ENCODE measurements at places on chromosomes 2 and 18. TPM values are rescaled to one million over a fixed set of nuclear protein-coding genes. Genes with fewer than 3 reads are reported as not detected.

Gene ACOXL
- total RNA-seq: 0.27 TPM

Gene KLHL29
- total RNA-seq: 0.11 TPM

Gene ABCB11
- total RNA-seq: not detected

Gene TXNDC2
- total RNA-seq: not detected

Gene MERTK
- 0.75 TPM for total RNA-seq

Gene TMEM247
- total RNA-seq: not detected

Gene MC4R
- not detected for total RNA-seq

Gene CD8B
- total RNA-seq: 273 TPM

Gene BOLL
- not detected for total RNA-seq

Gene CIB4
- total RNA-seq: not detected

Gene TMEM169
- total RNA-seq: 0.63 TPM

Gene ELOA2
- not detected for total RNA-seq

Gene UCN
- total RNA-seq: 1.7 TPM

DNA sequence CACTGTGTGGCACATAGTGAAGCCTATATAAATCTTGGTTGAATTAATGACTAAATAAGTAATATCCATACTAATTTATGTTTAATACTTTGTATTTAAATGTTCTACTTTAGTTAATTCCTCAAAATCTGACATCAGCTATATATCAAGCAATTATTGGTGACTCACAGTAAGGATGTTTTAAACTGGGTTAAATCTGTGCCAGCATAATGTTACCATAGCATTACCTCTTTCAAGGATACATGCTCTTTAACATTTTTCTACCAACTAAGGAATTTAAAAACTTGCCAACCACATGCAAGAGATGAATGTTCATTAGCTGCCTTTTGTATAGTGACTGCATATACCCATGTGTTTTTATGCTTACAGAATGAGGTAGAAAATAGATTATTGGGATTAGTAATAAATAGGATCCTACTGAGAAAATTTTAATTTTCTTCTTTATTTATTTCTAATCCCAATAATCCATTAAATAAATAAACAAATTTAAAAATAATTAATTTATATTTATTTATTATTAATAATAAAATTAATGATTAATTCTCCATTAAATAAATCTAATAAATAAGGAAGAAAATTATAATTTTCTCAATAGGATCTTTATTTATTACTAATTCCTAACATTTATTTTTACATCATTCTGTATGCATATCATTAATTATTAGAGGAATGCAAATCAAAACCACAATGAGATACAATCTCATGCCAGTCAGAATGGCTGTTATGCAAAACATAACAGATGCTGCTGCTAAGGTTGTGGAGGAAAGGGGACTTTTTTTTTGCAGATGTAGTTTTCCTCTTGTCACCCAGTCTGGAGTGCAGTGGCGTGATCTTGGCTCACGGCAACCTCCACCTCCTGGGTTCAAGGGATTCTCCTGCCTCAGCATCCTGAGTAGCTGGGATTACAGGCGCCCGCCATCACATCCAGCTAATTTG, 410.7 kb upstream of the DSEL start:
- H3K4me1 ChIP-seq: no peaks in the 10 kb centered on the region
- DNase-seq: no peak
- H3K27ac ChIP-seq: no peak overlapping the region
- no peaks in the 10 kb centered on the region for H3K27me3 ChIP-seq
- H3K4me3 ChIP-seq: no peak overlapping the region
- H3K36me3 ChIP-seq: no peaks in the 10 kb centered on the region

DNA sequence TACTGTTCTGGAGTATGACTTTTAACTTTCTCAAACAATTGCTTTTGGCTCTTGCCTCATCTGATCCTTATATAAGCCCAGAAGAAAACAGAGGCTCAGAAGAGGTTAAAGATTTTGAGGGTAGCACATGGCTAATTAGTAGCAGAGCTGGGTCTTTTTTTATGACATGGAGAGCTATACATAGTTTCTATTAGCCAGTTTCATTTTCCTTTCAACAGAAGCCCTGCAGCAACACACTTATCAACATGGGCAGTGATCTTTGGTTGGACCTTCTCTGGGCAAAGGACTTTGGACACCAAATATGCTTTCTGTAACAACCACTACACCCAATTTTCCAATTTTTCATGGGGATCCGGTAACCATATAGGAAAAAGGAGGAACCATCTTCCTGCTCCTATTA, 64.9 kb downstream of the NCKAP5 start:
- DNase-seq: no peak
- no peaks in the 10 kb centered on the region for H3K36me3 ChIP-seq
- no peaks in the 10 kb centered on the region for H3K27me3 ChIP-seq
- H3K27ac ChIP-seq: no peak overlapping the region
- no peaks in the 10 kb centered on the region for H3K4me1 ChIP-seq
- no peak overlapping the region for H3K4me3 ChIP-seq

- H3K27ac ChIP-seq: no peak overlapping the region
- no peak overlapping the region for H3K4me3 ChIP-seq
- peaks cover 4% of the 10 kb centered on the region for H3K27me3 ChIP-seq
- H3K4me1 ChIP-seq: no peaks in the 10 kb centered on the region
- DNase-seq: no peak
- H3K36me3 ChIP-seq: no peaks in the 10 kb centered on the region
Measured at GRCh38 chr2:126792186-126792585, 106.5 kb upstream of the TEX51 start.

DNA sequence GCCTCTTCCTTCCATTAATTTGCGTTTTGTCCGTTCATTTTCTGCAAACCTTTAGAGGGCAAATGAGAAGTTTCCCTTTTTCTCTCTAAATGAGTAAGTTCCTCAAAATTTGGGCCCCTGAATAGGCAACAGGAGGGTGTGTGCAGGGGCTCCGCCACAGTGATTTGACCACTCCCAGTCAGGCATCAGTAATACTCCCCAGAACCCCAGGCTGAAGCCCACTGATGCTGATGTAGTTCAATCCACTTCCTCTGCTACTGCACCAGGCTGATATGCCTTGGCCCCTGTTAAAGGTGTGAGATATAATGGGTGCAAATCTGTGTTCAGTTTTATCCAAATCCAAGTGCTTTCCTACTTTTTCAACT, 1150.0 kb downstream of the RPIA start:
- H3K4me1 ChIP-seq: no peaks in the 10 kb centered on the region
- H3K27ac ChIP-seq: no peak overlapping the region
- H3K27me3 ChIP-seq: no peaks in the 10 kb centered on the region
- H3K4me3 ChIP-seq: no peak overlapping the region

- no peaks in the 10 kb centered on the region for H3K36me3 ChIP-seq
- no peaks in the 10 kb centered on the region for H3K4me1 ChIP-seq
Measured at GRCh38 chr2:77831471-77831870, 309.3 kb upstream of the LRRTM4 start.

GRCh38 chr2:35294636-35295263, 1060.8 kb upstream of the CRIM1 start:
- H3K27me3 ChIP-seq: no peaks in the 10 kb centered on the region
- H3K27ac ChIP-seq: no peak overlapping the region
- H3K4me3 ChIP-seq: no peak overlapping the region
- no peak for DNase-seq
- no peaks in the 10 kb centered on the region for H3K4me1 ChIP-seq

GRCh38 chr18:21064347-21064746, 47.3 kb downstream of the ROCK1 start:
- DNase-seq: no peak
- H3K27ac ChIP-seq: no peak overlapping the region
- no peaks in the 10 kb centered on the region for H3K36me3 ChIP-seq
- H3K4me3 ChIP-seq: no peak overlapping the region
- no peaks in the 10 kb centered on the region for H3K4me1 ChIP-seq

- no peak overlapping the region for H3K4me3 ChIP-seq
- H3K4me1 ChIP-seq: no peaks in the 10 kb centered on the region
- H3K27ac ChIP-seq: no peak overlapping the region
- no peak for DNase-seq
- no peaks in the 10 kb centered on the region for H3K27me3 ChIP-seq
Measured at GRCh38 chr2:223155956-223156355, 104.0 kb downstream of the KCNE4 start.

DNA sequence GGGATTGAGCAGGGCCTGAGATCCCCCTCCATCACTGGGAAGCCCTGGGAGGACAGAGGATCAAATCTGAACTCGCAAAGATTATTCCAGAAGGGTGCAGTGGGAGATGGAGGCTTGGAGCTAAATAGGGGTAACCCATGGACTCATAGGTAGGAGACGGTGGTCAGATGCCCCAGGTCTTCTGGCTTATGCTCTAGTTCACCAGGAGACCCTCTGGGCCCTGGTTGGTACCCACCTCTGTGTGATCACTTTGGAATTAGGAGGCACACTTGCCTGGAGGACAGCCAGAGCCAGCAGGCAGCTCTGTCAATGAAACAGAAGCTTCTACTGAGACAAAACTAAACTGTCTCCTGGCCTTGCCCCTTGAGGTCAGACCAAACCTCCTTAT, 110.6 kb downstream of the TGFA start:
- no peaks in the 10 kb centered on the region for H3K27me3 ChIP-seq
- H3K36me3 ChIP-seq: no peaks in the 10 kb centered on the region
- H3K4me3 ChIP-seq: no peak overlapping the region
- peaks cover 28% of the 10 kb centered on the region for H3K4me1 ChIP-seq

DNA sequence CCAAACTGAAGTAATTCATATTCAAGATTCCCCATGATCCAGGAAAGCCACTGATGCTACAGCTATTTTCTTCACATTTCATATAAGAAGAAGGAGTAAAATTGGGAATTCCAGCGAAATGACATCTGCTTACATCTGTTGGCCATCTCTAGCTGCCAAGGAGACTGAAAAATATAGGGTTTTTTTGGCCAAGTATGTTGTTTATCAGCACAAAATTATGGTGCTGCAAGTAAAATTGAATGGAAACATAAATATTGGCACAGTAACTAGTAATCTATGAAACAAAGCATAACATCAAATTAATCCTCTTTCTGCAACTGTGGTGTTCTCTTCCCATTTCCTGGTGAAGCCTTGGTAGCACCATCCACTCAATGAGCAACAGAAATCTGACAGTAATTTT, 649.5 kb upstream of the ZNF804A start:
- DNase-seq: no peak
- no peaks in the 10 kb centered on the region for H3K36me3 ChIP-seq
- no peak overlapping the region for H3K4me3 ChIP-seq
- no peak overlapping the region for H3K27ac ChIP-seq

DNA sequence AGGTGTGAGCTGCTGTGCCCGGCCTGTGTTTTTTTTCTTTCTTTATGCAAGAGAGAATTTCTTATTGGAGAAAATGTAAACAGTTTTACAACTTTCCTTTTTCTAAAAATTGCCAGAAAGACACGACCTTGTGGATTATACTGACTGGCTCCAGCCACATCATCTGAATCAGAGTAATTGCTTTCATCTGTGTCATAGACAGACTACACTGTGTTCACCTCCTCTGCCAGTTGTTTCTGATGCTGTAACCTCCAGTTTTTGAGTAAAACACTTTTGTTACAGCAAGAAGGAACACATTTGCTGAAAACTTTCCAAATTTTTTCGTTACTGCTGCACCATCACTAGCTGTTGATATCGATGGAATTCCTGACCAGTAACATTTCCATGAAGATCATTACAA, 43.9 kb upstream of the PLEKHM3 start:
- H3K27ac ChIP-seq: no peak overlapping the region
- no peak overlapping the region for H3K4me3 ChIP-seq
- no peaks in the 10 kb centered on the region for H3K4me1 ChIP-seq

DNA sequence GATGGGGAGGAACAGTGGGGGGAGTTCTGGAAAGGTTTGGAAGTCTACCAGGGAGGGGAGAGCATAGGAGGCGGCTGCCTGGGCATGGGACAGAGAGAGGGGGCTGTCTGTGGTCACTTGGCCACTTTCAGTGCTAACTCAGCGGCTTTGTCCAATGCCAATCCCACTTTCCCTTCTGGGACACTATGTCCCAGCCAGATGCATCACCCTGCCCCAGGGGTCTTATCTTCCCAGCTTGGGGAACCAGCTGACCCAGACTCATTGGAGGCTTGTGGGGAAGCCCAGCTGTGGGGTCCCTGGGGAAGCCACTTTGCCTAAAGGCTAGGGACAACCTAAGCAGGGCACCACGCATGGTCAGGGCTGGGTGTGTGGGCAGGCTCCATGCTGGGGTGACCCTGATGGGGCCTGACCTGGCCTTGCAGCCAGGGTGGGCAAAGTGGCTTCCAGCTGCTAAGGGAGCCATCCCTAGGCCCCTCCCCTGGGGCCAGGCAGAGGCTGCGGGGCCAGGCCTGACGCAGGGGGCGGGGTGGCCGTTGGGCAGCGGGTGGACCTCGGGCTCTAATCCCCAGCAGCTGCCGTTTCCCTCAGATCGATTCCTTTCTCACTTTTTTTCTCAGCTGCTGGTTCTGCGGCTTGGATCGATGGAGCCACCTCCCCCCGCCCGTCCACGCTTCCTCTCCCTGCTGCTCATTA, 1.6 kb upstream of the ASIC4 start:
- H3K36me3 ChIP-seq: no peaks in the 10 kb centered on the region
- no peak for DNase-seq
- no peak overlapping the region for H3K4me3 ChIP-seq
- no peak overlapping the region for H3K27ac ChIP-seq
- H3K4me1 ChIP-seq: peaks cover 15% of the 10 kb centered on the region
- H3K27me3 ChIP-seq: peaks cover 12% of the 10 kb centered on the region

DNA sequence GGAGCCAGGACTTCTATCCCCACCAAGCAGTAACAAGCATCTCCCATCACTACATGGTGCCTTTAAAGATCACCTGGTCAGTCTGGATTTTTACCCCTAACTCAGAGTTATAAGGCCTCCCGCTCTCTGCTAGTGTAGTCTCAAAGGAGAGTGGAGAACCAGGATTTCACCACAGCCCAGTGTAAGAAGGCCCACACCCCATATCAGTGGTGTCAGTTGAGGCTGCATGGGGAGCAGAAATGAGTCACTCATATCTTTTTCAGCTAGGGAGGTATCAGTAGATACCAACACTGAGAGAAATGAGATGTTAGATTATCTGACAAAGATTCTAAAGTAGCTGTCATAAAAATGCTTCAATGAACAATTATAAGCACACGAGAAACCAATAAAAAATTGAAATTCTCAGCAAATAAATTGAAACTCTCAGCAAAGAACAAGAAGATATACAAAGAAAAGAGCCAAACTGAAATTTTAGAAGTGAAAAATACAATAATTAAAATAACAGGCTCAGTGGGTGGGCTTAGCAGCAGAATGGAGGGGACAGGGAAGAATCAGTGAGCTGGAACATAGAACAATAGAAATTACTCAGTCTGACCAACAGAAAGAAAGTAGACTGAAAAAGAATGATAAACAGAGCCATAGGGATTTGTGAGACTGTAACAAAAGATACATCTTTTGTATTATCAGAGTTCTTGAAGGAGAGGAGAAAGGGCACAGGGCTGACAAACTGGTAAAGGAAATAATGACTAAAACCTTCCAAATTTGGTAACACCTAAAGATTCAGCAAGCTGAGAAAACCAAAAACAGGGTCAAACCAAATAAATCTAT, 257.7 kb downstream of the ANAPC1 start:
- DNase-seq: no peak
- no peaks in the 10 kb centered on the region for H3K36me3 ChIP-seq
- no peaks in the 10 kb centered on the region for H3K4me1 ChIP-seq
- no peak overlapping the region for H3K4me3 ChIP-seq
- no peaks in the 10 kb centered on the region for H3K27me3 ChIP-seq
- no peak overlapping the region for H3K27ac ChIP-seq

GRCh38 chr2:240815761-240816583, 4.0 kb downstream of the KIF1A start:
- no peak overlapping the region for H3K27ac ChIP-seq
- no peak for DNase-seq
